Left ventricle myocardium inferior (tissue), 1 donor: ENCODE measurements at places on chromosomes 12 and 14.

DNA sequence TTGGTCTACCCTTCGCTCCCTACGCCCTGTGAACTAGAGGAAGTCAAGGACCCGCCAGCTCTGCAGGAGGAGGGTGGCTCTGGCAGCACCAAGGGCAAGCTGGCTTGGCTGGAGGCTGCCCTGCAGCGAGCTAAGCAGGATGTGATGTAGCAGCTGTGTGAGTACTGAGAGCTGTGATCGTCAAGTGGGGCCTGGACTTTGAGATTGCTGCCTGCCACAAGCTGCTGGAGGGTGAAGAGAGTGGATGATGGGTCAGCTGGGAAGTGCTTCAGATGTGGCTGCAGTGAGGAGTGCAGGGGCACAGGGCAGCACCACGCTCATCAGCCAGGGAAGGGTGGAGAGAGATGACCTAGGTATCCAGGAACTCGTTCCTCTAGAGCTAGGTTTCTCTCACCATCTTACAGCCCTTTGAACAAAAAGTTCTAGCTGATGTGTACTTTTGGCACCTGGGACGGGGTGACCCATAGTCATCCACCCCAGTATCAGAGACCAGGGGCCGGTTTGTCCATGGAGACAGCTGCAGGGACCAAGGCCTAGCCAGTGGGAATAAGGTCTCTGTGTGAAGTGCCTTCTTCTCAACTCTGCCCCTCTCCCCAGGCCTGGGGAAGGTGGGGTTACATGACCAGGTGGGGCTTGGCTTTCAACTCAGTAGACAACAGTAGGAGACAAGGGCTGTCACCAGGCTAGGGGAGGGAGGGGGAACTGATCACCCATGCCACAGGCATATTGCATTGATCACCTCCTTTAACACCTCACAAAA is 3.2 kb downstream of the KRT86 start:
- DNase-seq, result no peak

GRCh38 chr14:90645842-90646443 is 170.3 kb downstream of the TTC7B start:
- DNase-seq, result no peak

DNA sequence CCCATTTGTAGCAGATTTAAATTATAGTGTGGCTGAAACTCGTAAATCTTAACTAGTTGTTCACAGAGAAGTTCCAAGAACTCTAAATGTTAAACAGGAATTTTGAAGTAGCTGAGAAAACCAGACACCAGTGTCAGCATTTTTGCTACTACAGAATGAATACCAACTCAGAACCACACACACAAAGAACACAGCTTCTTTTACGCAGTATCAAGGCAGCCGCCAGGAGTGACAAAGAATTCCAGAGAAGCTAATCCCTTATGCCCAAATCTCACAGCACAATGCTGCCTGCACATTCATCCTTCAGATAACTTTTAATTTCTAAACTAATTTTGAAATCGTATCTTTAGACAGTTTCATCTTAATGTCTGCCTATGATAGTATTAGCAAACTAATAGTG is 37.4 kb downstream of the SLC6A15 start:
- no peak for DNase-seq

DNA sequence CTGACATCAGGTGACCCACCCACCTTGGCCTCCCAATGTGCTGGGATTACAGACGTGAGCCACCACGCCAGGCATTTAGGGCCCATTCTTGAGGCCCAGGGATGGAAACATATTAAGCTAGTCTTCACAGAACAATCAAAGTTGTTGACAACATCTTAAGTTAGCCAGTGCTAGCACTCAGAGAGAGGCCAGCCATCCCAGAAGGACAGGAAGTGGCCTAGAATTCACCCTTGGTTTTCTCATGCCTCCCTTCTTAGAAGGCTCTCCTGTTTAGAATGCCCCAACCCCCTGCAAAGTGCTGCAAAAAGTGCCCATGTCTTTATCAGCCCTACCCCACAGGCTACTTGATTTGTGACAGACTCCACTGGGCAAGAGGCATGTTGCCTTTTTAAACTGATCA is 12.1 kb upstream of the OR6J1 start:
- DNase-seq, result no peak

DNA sequence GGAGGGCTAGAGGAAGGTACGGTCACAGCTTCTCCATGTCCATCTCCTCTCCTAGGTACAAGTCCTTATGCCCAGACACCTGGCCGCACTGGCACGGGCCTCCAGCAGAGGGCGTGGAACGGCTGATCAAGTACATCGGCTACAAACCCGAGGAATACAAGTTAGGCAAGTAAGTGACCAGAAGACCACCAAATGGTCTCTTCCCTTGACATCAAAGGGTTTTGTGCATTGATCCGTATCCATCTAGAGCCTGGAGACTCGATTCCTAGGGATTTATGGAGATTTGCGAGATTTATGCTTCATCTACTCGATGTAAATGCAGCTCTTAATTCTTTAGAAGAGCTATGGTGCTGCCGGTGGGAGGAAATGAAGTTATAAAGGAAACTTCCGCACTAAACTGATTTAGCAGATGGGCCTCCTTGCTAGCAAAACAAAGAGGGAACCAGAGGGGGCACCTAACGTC is 44.2 kb downstream of the KCTD10 start:
- DNase-seq, result peak; percentile 84

- DNase-seq, result no peak
Measured at GRCh38 chr14:70842851-70843462, 33.6 kb upstream of the MAP3K9 start.

- no peak for DNase-seq
Measured at GRCh38 chr12:119486599-119487154, 106.9 kb upstream of the TMEM233 start.

DNA sequence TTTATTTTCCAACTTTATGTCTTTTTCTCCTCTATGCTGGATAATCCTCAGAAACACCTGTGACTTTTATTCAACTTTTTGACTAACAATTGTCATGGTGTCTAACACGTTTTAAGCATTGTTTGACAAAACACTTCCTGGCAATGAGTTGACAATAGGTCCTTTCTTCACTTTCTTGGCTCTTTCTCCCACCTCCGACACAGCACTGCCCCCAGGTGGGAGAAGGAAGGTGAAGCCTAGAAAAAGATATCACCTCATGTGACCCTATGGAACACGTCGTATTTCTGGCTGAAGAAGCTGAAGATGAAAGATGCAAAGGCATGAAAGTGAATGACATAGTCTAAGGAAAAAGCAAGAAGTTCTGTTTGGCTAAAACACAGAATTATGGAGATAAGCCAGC is 430.0 kb downstream of the ETNK1 start:
- no peak for DNase-seq

DNA sequence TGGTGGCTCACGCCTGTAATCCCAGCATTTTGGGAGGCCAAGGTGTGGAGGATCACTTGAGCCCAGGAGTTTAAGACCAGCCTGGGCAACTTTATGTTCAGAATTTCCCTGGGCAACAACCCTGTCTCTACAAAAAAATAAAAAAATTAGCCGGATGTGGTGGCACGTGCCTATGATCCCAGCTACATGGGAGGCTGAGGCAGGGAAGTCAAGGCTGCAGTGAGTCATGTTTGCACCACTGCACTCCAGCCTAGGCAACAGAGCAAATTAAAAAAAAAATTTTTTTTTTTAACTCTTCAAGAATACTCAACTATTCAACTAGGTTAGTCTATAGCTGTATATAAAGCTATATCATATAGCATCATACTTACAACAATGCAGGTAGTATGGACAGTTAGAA is 113.0 kb downstream of the RALGAPA1 start:
- no peak for DNase-seq

GRCh38 chr14:100297320-100298300 is 8.6 kb downstream of the SLC25A29 start:
- DNase-seq, result peak; percentile 80

DNA sequence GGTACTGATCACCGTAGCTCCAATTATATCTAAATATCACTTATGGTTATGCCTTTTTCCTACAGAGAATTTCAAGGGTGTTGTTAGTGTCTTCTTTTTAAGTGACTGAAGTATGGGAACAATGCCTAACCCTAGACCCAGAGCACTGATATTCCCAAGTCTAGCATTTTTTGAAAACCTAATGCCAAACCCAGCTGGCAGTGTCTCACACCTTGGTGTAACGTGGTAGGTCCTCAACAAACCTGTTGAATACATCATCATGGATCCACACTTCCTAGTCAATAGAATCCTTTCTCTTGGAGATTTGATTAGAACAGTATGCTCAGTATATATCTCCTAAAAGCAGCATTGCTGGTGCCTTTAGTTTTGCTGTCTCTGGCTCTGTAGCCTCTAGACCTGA is 37.7 kb upstream of the RMST start:
- DNase-seq, result no peak

DNA sequence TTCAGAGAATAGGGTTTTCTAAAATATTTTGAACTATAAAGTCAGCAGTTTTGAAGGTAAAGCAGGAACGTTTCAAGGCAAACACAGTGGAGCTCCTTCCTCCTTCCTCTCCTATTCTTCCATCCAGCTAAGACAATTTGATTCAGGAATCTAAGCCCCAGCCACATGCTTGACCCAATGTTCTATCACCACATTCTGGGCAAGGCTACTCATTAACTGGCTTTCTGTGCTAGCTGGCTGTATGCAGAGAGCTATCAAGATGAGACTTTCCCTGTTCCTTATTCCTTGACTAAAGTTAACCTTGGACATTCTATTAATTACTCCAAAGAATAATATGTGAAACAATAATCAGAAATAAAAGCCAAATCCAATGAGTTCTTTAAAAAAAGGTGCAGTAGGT is 266.9 kb downstream of the NOVA1 start:
- DNase-seq, result no peak

- DNase-seq, result no peak
Measured at GRCh38 chr12:110853836-110854235, 7.0 kb downstream of the CCDC63 start.

DNA sequence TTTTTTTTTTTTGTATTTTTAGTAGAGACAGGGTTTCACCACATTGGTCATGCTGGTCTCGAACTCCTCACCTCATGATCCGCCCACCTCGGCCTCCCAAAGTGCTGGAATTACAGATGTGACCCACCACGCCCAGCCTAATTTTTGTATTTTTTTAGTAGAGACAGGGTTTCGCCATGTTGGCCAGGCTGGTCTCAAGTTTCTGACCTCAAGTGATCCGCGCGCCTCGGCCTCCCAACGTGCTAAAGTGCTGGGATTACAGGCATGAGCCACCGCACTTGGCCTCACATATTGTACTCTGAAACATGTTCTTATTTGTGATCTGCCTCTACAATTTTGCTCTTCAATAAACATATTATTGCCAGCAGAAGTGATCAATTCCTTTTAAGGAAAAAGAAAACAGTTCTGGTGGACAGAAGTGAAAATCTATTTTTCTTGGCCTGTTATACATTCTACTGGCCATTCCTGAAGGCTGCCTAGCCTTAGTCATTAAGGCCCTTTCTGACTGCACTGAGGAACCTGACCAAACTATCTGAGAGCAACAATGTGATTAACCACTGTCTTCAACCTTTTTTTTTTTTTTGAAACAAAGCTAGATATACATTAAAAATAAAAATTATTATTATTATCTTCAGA is 36.1 kb downstream of the SNX6 start:
- DNase-seq, result no peak

GRCh38 chr14:66483322-66483721 is 2.8 kb upstream of the CCDC196 start:
- DNase-seq, result no peak

GRCh38 chr14:56422703-56423213 is 156.8 kb upstream of the TMEM260 start:
- DNase-seq, result peak; percentile 24

GRCh38 chr12:24681570-24681969 is 267.3 kb downstream of the BCAT1 start:
- no peak for DNase-seq

- no peak for DNase-seq
Measured at GRCh38 chr14:101103321-101103901, 199.9 kb upstream of the RTL1 start.

GRCh38 chr12:58920961-58921861 is 907 bp upstream of the LRIG3 start:
- DNase-seq, result no peak

GRCh38 chr12:2580821-2581220 is 213.9 kb upstream of the FKBP4 start:
- DNase-seq, result no peak

- DNase-seq, result no peak
Measured at GRCh38 chr12:7609495-7609894, 56.2 kb downstream of the APOBEC1 start.

DNA sequence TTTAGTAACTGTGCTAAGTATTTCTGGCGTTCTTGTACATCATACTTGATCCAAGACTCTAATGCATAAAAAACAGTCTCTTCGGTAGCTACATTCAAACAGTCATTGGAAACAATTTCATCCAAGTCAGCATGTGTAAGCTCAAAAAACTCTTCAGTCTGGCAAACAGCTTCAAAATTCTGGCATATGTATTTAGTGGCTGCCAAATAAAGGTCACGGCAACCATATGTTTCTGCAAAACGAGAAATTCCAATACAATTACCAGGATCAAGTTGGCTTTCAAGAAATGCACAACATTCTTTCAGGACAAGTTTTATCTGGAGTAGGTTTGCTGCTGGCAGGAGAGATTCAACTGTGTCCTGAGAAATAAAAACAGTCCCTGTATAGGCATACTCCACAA is 16.5 kb downstream of the KLHL28 start:
- DNase-seq, result no peak

- DNase-seq, result no peak
Measured at GRCh38 chr14:33914676-33915516, 36.0 kb downstream of the EGLN3 start.

DNA sequence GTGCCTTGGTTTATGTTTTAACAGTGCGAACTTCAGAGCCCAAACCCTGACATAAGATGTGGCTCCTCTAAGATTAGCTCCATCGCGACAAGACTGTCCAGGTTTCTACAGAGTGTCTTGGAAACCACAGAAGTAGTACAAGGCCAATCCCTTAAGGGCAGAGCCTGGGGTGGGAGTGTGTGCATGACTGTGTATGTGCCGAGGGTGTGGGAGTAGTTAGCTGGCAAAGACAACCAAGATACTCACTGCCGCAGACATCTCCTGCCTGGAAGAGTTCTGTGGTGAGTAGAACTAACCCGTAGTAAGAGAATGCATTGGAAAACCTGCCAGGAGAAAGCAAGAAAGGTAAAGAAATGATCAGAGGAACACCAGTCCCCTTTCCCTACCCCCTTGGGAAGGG is 54.1 kb downstream of the DAO start:
- no peak for DNase-seq

- DNase-seq, result no peak
Measured at GRCh38 chr12:81727391-81727790, 31.8 kb downstream of the PPFIA2 start.

DNA sequence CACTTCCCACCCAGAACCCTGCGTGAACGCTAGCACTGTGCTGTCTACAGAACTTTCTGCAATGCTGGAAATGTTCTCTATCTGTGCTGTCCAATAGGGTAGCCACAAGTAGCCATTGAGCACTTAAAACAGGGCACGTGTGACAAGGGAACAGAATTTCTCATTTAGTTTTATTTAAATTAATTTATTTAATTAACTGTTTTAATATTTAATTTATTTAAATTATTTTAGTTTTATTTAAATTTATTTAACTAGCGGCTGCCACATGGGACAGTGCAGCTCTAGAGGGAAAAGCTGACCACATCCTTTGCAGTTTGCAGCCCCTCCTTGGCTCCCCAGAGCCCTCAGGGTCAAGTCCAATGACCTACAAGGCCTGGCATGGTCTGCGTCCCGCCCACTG is 35.0 kb upstream of the CORO1C start:
- DNase-seq, result no peak

GRCh38 chr14:24908592-24909236 is 141.2 kb downstream of the STXBP6 start:
- no peak for DNase-seq

- no peak for DNase-seq
Measured at GRCh38 chr12:30908722-30909348, 17.7 kb upstream of the TSPAN11 start.
